ENCODE measurements at places on chromosomes 2 and 18.

- no peak for DNase-seq
Observed at GRCh38 chr2:183490489-183490888, 366.2 kb downstream of the NUP35 start.

- DNase-seq = no peak
Observed at GRCh38 chr18:35682281-35682867, 100.8 kb downstream of the GALNT1 start.

GRCh38 chr2:182077448-182078142 lies 91.9 kb downstream of the PPP1R1C start:
- peak; percentile 32 for DNase-seq

- peak; percentile 69 for DNase-seq
Observed at GRCh38 chr2:19474128-19474527, 115.7 kb upstream of the OSR1 start.

DNA sequence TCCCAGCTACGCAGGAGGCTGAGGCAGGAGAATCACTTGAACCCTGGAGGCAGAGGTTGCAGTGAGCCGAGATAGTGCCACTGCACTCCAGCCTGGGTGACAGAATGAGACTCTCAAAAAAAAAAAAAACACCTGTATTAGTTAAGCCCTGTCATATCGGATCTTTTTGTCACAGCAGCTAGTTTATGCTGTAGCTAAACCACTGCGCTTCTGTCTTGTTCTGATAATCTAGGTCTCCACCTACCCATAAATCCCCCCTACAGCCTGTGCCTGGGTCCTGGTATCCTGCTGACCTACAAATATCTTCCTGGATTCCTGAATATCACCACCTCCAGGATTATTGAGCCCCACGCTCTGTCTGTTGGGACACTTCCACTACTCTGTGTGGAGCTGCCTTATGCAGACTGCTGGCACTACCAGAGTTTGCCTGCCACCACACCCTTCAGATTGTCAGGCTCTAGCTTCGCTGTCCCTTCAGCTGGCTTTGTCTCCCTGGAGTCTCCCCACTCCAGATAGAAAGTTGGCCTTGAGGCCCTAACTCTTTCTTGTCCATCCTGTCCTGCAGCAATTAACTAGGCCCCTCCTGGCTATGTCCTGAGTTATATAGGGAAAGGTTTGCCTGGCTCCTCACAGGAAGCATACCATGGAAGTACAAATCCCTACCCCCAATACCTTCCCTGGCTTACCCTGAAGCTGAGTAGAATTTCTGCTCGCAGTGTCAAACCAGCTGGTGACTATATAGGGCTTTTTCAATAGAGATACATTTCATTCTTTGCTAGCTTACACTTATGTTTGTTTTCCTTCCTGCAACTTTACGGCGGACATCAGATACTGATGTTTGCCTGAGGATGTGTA lies 136.0 kb upstream of the SERTAD2 start:
- no peak for DNase-seq

GRCh38 chr2:153811516-153811915 lies 60.2 kb upstream of the GALNT13 start:
- DNase-seq = no peak

DNA sequence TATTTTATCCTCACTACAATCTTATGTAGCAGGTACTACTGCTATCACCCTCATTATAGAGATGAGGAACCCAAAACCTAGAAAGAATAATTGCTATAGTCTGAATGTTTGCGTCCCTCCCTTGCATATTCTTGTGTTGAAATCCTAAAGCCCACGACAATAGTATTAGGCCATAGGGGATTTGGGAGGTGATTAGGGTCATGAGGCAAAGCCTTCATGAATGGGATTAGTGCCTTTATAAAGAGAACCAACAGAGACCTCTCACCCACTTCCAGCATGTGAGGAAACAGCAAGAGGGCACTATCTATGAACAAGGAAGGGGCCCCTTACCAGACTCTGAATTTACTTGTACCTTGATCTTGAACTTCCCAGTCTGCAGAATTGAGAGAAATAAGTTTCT lies 500.3 kb upstream of the FAM98A start:
- DNase-seq = no peak

DNA sequence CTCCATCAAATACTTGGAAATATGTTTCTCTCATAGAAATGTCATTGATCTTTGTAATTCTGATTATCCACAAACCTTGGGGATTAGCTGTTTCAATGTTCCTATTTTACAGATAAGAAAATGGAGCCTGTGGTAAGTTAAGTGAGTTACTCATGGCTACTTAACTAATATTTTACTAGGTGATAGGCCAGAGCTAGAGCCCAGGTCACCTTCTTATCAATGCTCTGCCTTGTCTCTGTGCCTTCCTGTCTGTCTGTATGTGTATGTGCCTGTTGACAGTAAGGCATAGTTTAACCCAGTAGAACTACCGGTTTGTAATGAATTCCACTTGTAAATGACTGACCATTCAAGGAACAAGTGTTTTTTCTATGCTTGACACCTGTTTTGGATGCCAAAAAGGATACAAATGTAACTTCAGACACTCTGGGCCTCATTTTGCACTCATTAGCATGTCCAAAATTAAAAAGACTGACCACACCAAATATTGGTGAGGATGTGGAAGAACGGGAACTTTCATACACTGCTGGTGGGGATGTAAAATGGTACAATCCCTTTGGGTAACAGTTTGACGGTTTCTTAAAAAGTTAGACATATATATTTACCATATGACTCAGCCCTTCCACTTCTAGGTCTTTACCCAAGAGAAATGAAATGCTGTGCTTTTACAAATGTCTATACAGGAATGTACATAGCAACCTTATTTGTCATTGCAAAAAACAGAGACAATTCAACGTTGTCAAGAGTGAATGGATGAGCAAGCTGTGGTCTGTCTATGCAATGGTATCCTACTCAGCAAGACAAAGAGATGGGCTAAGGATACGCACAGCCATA lies 19.6 kb upstream of the IL1A start:
- DNase-seq = no peak

DNA sequence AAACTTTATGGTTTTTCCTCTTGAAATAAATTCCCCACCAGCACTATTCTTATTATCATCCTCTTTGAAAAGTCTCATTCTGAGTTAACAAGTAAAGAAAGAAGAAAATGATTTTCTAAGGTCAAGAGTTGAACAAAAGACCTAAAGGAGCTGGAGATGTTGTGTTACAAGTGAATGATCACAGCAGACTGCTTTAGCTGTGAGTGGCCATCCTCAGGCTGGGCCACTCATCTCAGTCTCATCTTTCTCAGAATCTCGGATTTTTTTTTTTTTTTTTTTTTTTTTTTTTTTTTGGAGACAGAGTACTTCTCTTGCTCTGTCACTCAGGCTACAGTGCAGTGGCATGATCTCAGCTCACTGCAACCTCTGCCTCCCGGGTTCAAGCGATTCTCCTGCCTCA lies 133.3 kb downstream of the CDH2 start:
- DNase-seq = no peak

- DNase-seq = no peak
Observed at GRCh38 chr2:181553244-181553643, 96.1 kb downstream of the ITGA4 start.

GRCh38 chr2:104501342-104501741 lies 352.6 kb upstream of the POU3F3 start:
- DNase-seq = no peak

- DNase-seq = no peak
Observed at GRCh38 chr18:75016025-75016717, 192.8 kb downstream of the PTGR3 start.

GRCh38 chr2:156562124-156562523 lies 125.9 kb downstream of the GPD2 start:
- no peak for DNase-seq

GRCh38 chr2:82055846-82056245 lies 1751.3 kb upstream of the LRRTM1 start:
- no peak for DNase-seq

GRCh38 chr2:190507135-190507534 lies 27.4 kb downstream of the NEMP2 start:
- no peak for DNase-seq

GRCh38 chr2:30790879-30791278 lies 16.4 kb downstream of the CAPN13 start:
- DNase-seq = no peak

- no peak for DNase-seq
Observed at GRCh38 chr2:147037048-147037447, 807.8 kb upstream of the ACVR2A start.

DNA sequence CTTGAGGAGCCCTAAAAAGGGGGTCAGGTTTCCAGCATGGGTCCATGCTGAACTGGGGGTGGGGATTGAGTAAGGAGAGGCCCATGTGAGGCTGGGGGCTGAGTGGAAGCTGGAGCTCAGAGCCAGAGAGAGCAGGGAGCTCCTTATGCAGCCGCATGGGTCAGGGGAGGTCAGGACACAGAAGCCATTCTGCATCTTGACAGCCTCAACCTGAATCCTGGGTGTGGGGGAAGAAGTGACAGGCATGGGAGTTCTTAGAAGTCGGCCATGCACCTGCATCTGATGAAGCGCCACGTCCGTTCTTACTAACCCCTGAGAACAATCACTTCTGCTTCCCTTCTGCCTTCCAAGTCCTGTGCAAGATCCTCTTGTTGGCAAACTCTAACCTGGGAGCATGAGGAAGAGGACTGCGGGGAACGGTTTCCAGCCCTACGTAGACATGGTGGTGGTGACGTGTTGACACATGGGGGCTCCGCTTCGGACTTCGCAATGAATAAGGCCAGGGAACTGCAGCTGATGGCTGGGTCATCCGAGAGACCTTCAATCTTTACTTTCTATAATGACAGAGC lies 22.3 kb downstream of the GNLY start:
- DNase-seq = no peak

- DNase-seq = no peak
Observed at GRCh38 chr2:175277772-175278171, 96.3 kb upstream of the ATP5MC3 start.

GRCh38 chr2:44192646-44193045 lies 24.0 kb downstream of the PPM1B start:
- no peak for DNase-seq

DNA sequence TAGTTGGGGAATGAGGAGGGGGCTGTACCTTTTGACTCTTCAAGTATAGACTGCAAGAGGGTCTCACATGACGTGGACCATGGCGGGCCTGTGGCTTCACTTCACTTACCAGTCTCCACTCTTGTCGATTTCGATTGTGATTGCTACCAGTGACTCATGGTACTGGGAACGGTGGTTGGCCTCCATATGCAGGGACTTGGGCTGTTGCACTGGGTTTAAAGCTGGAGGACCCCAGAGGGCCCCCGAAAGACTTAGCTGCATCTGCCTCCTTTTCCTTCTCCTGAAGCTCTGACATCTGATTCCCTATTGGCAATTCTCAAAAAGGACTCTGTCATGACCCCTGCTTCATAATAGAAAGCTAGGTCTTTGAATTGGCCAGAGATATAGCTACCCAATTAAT lies 43.4 kb downstream of the HK2 start:
- no peak for DNase-seq

GRCh38 chr2:28607730-28608499 lies 112.1 kb downstream of the PLB1 start:
- DNase-seq = peak; percentile 33

DNA sequence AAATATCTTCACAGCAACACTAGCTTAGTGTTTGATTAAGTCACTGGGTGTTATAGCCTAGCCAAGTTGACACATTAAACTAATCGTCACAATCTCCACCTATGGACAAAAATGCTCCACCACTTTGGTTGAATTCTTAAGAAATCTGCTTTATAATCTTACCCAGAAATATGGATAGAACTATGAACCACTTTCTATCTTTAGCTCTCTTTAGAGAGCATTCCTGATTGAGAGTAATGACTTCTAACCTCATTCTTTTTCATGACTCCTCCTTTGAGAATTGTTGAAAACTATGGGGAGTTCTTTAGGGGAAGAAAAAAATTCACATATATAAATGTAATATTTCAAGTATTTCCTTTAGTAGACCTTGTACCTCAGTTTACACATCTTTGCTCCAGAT lies 1282.2 kb upstream of the ZEB2 start:
- no peak for DNase-seq

DNA sequence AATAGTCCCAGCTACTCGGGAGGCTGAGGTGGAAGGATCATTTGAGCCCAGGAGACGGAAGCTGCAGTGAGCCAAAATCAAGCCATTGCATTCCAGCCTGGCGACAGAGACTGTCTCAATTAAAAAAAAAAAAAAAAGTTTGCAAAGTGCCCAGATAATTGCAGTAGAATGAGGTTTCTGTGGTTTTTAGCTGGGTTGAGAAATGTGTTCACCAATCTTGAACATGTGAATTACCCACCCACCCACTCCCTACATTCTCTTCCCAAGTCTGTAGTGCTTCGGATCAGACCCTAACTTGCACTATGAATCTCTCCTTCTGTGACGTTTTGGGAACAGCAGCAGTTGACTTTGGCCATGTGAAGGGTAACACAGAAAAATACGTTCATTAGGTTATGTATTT lies 247.3 kb downstream of the PTGR3 start:
- no peak for DNase-seq

DNA sequence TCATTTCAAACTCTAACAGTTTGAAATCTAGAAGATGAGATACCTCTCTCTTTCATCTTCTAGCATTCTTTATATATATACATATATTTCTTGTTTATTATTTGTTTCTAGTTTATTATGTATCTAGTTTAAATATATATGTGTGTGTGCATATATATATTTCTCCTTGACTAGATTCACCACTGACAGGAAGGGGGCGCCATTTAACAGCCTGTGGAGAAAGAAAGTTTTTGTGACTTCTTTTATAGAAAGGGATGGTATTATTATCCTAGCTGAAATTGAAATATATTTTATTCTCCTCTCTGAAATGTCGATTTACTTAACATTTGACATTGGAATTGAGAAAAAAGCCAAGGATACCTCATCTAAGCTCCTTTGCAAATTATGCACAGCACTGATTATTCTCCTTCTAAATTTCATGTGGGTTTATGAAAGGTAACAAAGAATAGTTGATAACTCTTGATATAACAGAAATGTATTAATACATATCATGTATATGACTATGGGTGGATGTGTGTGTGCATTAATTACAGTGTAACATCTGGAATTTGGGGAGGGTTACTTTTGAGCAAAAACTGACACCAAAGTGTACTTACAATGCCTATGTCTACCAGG lies 160.7 kb upstream of the NT5C1B start:
- DNase-seq = peak; percentile 45

DNA sequence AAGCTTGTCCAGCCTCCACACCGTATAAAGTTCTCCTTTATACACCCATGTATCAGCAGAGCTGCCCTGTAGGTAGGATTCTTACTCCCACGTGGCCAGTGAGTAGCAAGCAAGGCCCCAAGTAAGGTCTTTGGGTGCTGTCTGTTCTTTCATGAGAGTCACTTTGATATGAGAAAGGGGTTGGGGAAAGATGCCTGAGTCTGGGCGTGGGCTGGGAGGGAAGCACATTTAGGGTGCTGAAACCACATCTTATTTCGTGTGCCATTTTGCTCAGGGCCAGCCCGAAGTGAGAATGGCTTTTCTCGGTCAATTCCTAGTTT lies 436 bp upstream of the ITPRIPL1 start:
- no peak for DNase-seq

GRCh38 chr2:166658901-166659300 lies 164.9 kb upstream of the SCN7A start:
- DNase-seq = no peak

GRCh38 chr2:211055438-211055837 lies 499.0 kb downstream of the CPS1 start:
- DNase-seq = no peak

Data from left hindlimb (tissue), 1 donor.